ENCODE measurements at places on chromosomes 1 and 21.

GRCh38 chr1:204145033-204145504 is 6.8 kb downstream of the ETNK2 start:
- no peak for DNase-seq

GRCh38 chr1:67347688-67348472 is 40.2 kb downstream of the IL12RB2 start:
- DNase-seq: no peak

GRCh38 chr1:97088391-97088790 is 366.8 kb downstream of the PTBP2 start:
- no peak for DNase-seq

GRCh38 chr1:161192476-161193465 is 6.1 kb downstream of the ADAMTS4 start:
- DNase-seq: no peak

- no peak for DNase-seq
These were observed 11.1 kb downstream of the STX6 start for GRCh38 chr1:181011301-181012202.

- DNase-seq: no peak
These were observed 6.3 kb upstream of the ATP1B1 start for GRCh38 chr1:169100208-169100607.

DNA sequence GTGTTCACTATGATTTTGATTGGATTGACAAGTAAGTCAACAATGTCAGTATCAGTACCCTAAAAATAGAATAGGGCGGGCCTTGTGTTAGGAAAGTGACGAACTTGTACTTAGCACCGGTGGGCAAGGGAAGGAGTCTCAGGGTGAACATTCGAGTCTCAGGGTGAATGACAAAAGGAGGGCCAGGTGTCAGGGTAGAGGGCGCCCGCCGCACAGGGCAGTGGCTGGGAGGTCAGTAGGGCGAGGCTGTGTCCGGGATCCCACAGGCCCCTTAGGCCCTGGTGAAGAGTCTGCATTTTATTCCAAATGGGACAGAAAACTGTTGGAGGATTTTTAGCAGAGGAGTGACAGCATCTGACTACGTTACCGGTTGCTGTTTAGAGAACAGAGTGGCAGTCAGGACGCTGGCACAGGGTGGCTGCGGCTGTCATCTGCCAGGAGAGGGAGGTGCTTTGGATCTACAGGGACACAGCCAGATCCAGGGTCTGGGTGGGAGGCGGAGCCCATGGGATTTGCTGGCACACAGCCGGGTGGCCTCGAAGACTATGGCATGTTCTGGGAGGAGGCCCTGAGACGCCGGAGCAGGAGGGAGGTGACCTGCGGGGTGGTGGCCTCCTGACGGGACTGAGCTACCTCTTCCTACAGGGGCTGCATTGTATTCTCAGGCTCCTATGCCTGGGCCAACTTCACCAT is 11.0 kb downstream of the AGTRAP start:
- no peak for DNase-seq

DNA sequence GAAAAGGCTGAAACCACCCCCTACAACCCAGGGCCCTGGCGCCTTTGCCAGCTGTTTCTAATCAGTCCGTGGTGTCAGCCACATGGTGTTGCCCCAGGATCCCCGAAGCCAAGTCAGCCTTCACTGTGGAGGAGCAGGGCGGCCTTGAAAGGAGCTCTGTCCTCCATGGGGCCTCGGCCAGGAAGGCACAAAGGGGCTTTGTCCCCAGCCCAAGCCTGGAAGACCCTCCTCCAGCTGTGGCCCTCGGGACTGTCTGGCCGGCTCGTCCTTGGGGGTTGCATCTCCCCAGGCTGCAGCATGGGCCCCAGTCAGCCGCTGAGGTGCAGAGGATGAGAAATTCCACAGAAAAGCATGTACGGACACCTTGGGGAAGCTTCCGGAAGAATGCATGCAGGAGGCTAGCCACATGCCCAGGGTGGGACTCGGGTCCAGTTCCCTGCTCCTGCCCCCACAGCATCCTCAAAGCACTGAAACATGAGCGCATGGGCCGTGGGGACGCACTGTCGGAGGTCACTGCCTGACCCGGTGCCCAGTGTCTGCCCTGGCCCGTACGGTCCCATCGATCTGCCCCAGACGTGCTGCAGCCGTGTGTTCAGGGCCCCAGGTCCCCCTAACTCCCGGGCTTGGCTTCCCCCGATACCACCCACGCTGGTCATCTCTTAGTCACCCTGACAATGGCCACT is 38.6 kb upstream of the POFUT2 start:
- no peak for DNase-seq

DNA sequence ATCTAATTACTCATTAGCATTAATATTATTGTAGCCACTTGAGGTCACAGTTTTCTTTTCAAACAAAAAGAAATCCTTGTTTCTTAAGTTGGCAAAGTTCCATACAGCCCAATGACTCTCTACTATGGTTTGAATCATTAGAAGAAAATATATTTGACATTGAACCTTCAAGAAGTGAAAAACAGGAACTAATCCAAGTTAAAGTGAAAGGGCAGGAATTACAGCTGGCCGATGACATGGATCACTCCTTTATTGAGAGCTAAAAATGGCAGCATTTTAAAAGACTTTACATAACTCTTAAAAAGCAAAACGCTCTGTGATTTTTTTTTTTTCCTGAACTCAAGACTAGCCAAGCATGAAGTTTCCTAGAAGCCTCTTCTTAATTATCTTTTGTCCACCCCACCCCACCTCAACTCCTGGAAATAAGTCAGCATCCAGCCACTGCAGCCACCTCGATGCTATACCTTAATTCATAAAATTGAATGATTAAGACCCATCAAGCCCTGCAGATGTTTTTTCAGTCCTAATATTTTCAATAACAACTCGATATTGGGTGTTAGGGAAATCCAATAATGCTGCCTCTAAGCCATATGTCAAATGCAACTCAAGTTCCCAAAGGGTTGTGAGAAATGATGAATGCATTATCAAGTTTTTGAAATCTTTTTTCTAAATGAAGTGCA is 323.1 kb downstream of the HHIPL2 start:
- no peak for DNase-seq

DNA sequence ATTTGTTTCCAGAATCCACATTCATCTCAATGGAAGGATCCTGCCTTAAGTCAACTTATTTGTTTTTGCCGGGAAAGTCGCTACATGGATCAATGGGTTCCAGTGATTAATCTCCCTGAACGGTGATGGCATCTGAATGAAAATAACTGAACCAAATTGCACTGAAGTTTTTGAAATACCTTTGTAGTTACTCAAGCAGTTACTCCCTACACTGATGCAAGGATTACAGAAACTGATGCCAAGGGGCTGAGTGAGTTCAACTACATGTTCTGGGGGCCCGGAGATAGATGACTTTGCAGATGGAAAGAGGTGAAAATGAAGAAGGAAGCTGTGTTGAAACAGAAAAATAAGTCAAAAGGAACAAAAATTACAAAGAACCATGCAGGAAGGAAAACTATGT is 2.6 kb downstream of the GADD45A start:
- no peak for DNase-seq

GRCh38 chr1:30778154-30778978 is 20.8 kb upstream of the LAPTM5 start:
- no peak for DNase-seq

DNA sequence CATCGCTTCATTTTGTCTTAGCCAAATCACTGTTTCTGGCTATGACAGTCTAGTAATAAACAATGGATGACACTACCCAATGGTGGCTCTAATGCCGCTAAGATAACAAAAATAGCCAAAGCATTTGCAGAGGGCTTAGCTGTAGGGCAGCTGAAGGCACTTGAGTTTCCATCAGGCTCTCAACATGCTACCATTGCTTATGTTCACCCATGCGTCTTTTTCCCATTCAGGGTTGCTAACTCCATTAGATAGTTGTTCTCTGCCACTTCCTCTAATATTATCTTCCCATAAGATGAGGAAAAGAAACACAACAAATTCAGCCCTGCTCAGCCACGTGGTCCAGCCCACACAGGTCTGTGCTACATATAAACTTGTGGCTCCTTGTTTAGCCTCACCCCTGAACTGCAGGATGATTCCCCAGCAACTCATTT is 159.6 kb downstream of the TOMM20 start:
- no peak for DNase-seq

GRCh38 chr1:1832820-1833219 is 54.5 kb upstream of the NADK start:
- no peak for DNase-seq

DNA sequence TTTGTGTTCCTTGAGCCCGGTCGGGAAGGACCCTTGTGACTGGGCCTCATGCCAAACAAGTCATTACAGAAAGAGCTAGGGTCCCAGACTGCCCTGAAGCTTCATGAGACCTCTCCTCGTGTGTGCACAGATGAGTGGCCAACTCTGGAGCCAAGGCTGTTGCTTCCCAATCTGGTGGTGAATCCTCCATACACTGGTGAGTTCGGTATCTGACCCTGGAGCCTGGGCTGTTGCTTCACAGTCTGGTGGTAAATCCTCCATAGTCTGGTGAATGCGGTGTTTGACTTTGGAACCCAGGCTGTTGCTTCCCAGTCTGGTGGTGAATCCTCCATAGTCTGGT is 737.8 kb downstream of the MATN1 start:
- no peak for DNase-seq

- DNase-seq: no peak
These were observed 1.9 kb upstream of the MYBPH start for GRCh38 chr1:203177470-203178039.

GRCh38 chr1:85240174-85240601 is 19.3 kb downstream of the C1orf52 start:
- DNase-seq: no peak

DNA sequence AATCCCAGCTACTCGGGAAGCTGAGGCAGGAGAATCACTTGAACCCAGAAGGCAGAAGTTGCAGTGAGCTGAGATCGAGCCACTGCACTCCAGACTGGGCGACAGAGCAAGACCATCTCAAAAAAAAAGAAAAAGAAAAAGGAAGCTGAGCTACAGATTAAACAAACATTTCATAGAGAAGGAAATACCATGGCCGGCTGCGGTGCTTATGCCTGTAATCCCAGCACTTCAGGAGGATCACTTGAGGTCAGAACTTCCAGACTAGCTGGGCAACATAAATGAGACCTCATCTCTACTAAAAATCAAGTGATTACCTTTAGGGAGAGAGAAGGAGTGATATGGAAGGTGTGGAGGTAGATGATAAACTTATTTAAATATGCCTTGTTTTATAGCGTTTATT is 14.0 kb upstream of the CFAP126 start:
- no peak for DNase-seq

DNA sequence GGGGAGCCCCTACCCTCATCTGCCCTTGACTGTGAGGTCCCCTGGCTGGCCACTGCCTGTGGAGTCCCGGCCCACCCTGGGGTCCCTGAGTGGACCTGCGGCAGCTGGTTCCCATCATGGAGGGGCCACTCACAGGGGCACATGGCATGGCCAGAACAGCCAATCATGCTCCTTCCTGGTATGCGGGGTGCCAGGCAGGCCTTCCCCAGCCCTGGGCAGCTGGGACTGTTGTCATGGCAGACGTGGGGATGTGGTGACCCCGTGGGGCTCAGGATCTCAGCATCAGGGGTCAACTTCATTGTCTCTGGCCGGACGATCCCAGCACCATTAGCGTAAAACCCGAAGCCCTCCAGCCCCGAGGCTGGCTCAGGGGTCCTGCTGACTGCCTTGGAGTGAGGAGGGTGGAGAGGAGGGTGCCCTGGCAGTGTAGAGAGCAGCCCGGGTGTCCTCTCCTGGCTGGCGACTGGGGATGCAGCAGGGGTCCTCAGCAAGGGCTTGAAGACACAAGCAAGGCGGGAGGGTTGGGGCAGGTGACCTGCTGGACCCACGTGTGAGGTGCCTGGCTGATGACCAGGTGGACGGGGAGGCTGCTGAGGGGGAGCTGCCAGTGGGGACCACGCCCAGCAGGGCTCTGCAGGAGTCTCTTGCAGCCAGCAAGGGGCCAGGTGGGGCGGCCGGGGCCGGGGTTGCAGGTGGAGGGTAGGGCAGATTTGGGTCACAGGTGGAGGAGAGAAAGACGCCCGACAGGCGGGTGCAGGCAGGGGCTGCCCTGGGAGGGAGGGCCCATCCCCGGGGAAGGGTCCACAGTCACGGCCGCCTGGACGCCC is 45.1 kb downstream of the TRIM11 start:
- no peak for DNase-seq

DNA sequence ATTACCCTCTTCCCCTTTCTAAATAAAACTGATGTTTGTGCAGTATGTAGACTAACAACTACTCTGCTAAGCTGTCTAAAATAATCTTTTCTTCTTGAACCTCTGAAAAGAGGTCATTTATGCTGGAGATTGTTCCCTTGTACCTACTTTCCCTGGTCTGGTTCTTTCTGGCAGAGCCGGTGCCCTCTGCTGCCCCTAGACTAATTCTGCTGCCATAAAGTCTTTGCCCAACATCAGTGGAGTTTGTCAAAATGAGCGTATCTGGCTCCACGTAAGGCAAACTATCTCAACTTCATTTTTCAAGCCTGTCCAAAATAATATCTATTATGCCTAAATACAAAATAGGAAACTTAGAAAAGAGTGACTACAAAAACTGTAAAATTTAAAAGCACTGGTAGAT is 30.9 kb upstream of the ANGPTL7 start:
- no peak for DNase-seq

- no peak for DNase-seq
These were observed 82.0 kb upstream of the ESRRG start for GRCh38 chr1:216805233-216805632.

DNA sequence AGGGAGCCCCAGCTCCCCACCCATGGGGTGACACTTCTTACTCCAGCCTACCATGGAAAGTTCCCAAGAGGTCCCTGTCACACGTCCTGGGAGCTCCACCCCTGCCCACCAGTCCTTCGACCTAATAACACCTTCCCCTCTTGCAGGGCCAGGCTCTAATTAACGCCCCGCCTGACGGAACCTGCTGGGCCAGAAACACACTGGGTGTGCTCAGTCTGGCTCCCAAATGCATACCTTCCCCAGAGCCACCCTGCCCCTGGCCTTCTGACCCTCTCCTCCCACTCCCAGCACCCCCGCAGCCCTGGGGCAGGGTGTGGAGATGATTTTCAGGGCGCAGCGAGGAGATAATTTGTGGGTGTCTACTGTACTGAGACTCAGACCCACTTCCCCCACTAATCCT is 20.6 kb downstream of the PGLYRP3 start:
- no peak for DNase-seq

- no peak for DNase-seq
These were observed 12.4 kb downstream of the MOV10 start for GRCh38 chr1:112686835-112687234.

DNA sequence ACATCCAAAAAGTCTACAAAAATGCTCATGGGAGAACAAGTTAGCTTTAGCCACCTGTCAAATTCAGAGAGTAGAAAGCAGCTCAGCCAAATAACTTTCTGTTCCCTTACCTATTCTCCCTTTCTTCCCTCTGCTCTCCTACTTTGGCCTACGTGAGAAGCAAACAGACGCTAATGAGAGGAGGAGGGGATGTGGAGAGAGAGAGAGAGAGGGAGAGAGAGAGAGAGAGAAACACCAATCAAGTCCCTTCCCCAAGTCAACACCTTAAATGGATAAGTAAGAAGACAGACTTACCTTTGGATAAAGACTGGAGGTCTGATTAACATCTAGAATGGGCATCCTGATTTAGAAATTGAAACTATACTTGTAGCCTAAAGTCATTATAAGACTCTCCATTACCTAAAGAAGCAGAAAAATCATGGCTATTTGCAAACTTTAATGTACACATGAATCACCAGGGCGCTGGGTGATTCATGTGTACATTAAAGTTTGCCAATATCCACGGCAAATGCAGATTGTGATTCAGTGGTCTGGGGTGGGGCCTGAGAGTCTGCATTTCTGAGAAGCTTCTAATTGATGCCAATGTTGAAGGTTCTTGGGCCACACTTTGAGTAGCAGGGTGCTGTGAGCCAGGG is 13.1 kb upstream of the DUSP12 start:
- no peak for DNase-seq

GRCh38 chr1:66296951-66297350 is 237.0 kb upstream of the SGIP1 start:
- no peak for DNase-seq

GRCh38 chr1:42177541-42177981 is 13.0 kb upstream of the GUCA2A start:
- DNase-seq: no peak

All from stimulated activated CD8-positive, alpha-beta memory T cell treated with anti-CD3 and anti-CD28 coated beads, Interleukin-4, amount 100 ng/mL, for 4 hours (primary cell).